Effector memory CD8-positive, alpha-beta T cell (primary cell): ENCODE measurements at places on chromosomes 3 and 15.

GRCh38 chr15:58247855-58248842 lies 110.0 kb downstream of the AQP9 start:
- no peak overlapping the region for H3K4me3 ChIP-seq
- H3K4me1 ChIP-seq, result peaks cover 6% of the 10 kb centered on the region
- peaks cover 30% of the 10 kb centered on the region for H3K27me3 ChIP-seq
- no peak overlapping the region for H3K27ac ChIP-seq

DNA sequence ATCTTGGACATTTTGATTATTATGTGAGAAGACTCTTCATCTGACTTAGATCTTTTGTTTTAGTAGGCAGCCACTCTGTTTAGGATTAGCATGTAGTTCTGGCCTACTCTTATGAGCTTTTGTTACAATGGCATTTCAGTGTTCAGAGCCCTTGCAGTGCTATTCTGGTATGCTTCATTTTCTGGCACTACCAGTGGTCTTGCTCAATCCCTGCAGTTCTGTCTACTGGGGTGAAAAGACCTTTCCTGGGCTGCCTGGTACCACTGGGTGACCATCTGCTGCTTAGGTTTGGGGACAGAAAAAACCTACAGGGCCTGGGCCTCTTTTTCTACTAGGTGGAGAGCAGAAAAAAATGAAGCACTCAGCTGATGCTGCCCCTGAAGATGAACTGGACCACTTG lies 42.5 kb downstream of the IL16 start:
- H3K4me3 ChIP-seq, result no peak overlapping the region
- no peak overlapping the region for H3K27ac ChIP-seq
- no peaks in the 10 kb centered on the region for H3K4me1 ChIP-seq

DNA sequence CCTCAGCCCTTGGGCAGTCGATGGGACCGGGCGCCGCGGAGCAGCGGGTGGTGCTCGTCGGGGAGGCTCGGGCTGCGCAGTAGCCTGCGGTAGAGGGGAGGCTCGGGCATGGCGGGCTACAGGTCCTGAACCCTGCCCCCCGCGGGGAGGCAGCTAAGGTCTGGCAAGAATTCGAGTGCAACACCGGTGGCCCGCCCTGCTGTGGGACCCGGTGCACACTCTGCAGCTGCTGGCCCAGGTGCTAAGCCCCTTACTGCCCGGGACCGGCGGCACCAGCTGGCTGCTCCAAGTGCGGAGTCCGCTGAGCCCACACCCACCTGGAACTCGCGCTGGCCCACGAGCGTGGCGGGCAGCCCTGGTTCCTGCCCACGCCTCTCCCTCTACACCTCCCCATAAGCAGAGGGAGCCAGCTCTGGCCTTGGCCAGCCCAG lies 377.7 kb upstream of the RBMS3 start:
- no peak for DNase-seq
- H3K36me3 ChIP-seq, result no peaks in the 10 kb centered on the region
- H3K4me1 ChIP-seq, result no peaks in the 10 kb centered on the region
- H3K4me3 ChIP-seq, result no peak overlapping the region

- no peaks in the 10 kb centered on the region for H3K36me3 ChIP-seq
- H3K4me1 ChIP-seq, result peaks cover 17% of the 10 kb centered on the region
- no peak for DNase-seq
- H3K27ac ChIP-seq, result no peak overlapping the region
Measured at GRCh38 chr3:10432931-10433330, 72.5 kb downstream of the ATP2B2 start.

DNA sequence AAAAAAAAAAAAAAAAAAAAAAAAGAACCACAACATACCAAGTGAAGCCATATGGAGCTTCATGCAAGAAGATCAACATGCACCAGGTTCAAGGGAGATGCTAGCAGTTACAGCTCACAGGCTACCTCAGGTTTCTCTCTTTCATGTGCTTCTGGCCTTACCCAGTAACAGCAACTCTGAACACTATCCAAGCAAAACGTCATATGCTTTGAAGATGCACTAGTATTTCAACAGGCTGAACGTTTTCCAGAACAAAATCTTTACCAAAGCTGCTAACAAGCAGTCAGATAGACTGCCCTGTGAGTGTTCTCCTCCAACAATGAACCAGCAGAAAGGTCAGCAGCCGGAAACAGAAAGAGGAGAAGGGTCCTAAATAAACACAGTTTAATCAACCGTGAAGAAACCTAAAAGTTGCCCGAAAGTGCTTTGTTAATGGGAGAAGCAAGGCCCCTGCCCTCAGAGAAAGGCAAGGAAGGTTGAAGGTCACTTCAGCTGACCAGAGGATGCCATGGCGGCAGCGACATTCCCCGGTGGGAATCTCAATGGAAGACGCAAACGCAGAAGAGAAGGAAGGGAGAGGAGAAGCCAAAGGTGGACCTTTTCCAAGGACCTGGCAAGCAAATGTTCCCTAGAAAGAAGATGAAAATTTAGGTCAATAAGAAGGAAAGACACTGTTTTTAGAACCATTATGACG lies 80.1 kb downstream of the CCNL1 start:
- H3K36me3 ChIP-seq, result no peaks in the 10 kb centered on the region
- peaks cover 7% of the 10 kb centered on the region for H3K4me1 ChIP-seq
- no peak for DNase-seq
- H3K27me3 ChIP-seq, result no peaks in the 10 kb centered on the region
- H3K4me3 ChIP-seq, result no peak overlapping the region
